ENCODE measurements at places on chromosomes 7 and 10. TPM values are rescaled to one million over a fixed set of nuclear protein-coding genes. Genes with fewer than 3 reads are reported as not detected.

Gene OPN4
- 0.28 TPM for total RNA-seq

Gene MMP21
- not detected for total RNA-seq

Gene CALHM1
- total RNA-seq, result not detected

Gene CYP2E1
- total RNA-seq, result 1.1 TPM

Gene TBX20
- 155 TPM for total RNA-seq

Gene LOXL4
- 2.1 TPM for total RNA-seq

Gene PAX4
- total RNA-seq, result not detected

Gene COBL
- 102 TPM for total RNA-seq

DNA sequence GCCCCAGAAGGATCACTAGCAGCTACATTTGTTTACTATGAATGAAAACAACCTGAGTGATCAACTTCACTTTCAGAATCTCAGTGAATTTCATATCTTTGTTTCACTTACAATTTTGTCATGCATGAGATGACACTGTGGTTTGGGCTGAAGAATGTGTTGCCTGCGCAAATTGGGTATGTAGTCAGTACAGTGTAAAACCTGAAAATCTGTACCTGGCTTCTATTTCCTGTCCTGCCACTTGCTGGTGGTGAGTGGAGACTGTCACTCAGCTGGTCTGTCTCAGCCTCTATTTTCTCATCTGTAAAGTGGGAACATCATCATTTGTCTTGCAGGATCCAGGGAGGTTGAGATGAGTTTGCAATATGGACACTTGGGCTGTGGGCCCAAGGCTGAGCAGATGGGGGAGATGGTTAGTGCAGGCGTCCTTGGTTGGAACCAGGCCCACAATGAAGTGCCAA, 118.0 kb downstream of the WDFY4 start:
- DNase-seq, result no peak

- DNase-seq, result no peak
These were observed 825 bp downstream of the ZNF862 start for GRCh38 chr7:149838992-149839408.

DNA sequence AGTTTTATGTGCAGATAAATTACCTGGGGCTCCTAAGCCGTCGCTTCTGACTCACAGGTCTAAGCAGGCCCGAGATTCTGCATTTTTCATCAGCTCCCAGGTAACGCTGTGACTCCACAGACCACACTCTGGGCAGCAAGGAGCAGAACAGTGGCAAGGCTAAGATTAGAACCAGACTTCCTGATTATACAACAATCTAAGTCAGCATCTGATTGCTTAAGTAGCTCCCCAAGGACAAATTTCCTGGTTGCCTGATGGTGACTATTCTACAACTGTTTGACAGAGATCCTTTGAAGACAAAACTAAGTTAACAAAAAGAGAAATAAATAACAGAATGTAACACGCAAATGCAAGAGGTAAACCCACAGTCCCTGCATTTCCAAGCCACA, 69.0 kb downstream of the CREB3L2 start:
- no peak for DNase-seq

GRCh38 chr7:2393706-2394105, 9.7 kb upstream of the CHST12 start:
- no peak for DNase-seq

GRCh38 chr7:105454921-105455320, 66.2 kb upstream of the SRPK2 start:
- DNase-seq, result no peak

DNA sequence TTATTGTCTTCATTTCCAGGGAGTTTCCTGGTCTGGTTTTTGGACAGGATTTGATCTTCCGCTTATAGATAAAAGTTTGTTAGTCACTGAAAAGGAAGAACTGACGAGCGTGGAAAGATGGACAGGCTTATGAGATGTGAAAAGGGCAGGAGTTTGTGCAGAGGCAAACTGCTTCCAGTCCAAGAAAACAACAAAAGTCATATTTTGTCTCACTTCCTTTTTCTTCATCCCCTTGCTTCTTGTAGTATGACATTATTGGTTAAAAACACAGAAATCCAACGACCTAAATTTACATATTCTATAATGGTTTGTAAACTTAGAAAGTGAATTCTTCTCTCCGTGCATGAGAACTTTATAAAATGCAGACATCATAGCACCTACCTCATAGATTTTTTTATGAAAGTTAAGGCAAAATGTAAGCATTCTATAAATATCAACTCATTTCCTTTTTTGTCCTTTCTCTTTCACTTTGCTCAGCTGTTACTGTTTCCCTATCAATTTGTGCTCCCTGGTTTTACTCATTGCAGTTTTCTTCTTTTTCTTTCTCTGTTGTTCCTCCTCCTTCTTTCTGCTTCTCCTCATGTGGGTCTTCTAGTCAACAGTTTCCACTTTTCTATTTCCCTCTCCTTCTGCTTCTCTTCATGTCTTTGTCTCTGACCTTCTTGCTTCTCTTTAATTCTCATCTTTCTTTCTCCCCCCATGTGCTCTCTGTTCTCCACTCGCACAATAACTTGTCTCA, 370.2 kb downstream of the ARL4A start:
- DNase-seq, result no peak

DNA sequence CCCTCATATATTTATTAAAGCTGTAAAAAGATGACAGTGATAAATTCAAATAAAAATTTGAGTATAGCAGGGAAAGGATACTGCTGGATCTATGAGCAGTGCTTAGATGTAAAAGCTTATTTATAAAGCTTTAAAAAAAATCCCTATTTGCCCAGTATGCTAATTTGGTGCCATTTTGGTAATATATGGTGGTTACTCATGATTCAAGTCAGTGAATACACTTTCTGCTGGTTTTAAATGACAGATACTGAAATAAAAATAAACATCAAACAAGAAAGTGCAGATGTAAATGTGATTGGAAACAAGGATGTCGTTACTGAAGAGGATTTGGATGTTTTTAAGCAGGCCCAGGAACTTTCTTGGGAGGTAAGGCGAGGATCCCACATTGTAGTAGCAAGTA, 134.4 kb upstream of the SAMD8 start:
- DNase-seq, result no peak

DNA sequence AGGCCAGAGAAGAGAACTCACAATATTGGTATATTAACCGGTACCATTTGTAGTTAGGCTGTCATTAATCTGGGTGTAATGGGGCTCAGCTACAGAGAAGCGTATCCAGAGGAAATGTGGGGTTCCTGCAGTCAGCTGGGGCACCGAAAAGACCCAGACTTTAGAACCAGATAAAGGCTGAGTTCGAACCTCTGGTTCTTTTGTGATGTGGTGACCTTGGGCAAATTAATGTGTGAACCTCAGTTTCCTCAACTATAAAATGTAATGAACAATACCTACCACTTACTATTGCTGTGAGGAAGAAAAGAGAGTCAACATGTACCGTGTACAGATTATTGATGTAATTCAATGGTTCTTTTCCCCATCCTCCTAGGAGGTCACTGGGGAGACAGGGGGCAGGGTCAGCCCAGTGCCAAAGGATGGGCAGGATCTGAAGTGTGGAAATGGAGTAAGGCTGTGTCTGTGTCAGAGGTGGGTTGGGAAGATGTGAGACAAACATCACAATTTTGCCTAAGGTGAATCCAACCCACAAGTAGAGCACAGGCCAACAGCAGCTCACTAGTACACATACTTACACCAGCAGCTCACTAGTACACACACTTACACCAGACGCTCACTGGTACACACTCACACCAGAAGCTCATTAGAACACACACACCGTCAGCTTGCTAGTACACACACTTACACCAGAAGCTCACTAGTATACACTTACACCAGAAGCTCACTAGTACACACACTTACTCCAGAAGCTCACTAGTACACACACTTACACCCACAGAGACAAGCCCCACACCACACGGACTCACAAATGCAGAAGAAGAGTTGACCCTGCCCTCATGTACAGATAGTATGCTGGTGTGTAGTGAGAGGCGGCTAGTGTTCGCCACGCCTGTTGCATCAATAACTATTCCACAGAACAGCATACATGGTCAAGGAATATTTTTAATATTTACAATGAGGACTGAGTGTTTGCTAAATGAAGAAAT, 28.0 kb downstream of the PRSS2 start:
- no peak for DNase-seq

GRCh38 chr7:29412912-29413311, 150.7 kb upstream of the PRR15 start:
- no peak for DNase-seq

GRCh38 chr7:31312889-31313288, 27.6 kb downstream of the NEUROD6 start:
- DNase-seq, result no peak

- DNase-seq, result no peak
These were observed 16.1 kb downstream of the SNX10 start for GRCh38 chr7:26307791-26308190.

DNA sequence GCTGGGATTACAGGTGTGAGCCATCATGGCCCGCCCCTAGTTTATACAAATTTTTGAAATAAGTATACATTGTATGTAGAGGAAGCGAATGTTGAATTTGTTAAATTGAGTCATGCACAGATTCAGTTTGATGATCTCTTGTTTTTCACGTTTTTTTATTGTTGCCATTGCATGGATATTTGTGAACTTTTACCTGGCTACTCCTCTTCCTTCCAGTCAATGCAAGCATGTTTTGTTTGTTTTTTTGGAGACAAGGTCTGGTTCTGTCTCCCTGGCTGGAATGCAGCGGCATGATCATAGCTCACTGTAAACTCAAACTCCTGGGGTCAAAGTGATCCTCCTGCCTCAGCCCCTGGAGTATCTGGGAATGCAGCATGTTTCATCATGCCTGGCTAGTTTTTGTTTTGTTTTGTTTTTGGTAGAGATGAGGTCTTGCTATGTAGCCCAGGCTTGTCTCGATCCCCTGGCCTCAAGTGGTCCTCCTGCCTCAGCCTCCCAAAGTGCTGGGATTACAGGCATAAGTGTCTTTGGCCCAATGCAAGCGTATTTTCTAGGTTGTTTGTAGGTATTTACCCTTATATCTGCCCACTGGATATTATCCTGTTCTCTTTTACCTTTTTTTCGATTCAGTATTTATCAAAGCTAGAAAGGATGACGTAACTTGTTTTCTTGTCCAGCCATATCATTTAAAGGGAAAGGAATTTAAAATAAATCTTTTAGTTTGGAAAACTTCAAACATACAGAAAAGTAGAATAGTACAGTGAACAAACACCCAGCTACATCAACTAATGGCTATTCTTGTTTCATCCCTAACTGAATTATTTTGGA, 11.0 kb downstream of the LCOR start:
- no peak for DNase-seq

- no peak for DNase-seq
These were observed 141.6 kb upstream of the GDF10 start for GRCh38 chr10:47158116-47159071.

- DNase-seq, result no peak
These were observed 118.2 kb upstream of the PPIF start for GRCh38 chr10:79229071-79229541.

DNA sequence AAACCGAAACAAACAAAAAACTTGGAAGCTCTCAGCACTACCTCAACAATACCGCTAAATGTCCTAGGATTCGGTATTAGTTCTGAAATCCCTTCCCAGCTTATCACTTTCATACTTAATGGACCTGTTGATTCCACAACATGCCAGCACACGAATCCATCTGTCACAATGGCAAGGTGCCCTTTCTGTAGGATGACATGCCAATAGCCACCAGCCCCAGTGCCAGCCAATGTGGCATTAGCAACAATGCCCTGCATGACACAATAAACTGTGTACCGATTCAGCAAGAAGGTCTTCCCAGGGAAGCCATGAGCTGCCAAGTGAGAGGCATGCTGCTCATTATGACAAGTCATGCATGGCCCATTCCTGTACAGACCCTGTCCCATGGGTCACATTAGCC, 35.6 kb upstream of the CHCHD3 start:
- no peak for DNase-seq
